ENCODE measurements at places on chromosomes 7 and 10.

- DNase-seq, result no peak
These were observed 96.7 kb downstream of the ZRANB1 start for GRCh38 chr10:125038637-125039036.

DNA sequence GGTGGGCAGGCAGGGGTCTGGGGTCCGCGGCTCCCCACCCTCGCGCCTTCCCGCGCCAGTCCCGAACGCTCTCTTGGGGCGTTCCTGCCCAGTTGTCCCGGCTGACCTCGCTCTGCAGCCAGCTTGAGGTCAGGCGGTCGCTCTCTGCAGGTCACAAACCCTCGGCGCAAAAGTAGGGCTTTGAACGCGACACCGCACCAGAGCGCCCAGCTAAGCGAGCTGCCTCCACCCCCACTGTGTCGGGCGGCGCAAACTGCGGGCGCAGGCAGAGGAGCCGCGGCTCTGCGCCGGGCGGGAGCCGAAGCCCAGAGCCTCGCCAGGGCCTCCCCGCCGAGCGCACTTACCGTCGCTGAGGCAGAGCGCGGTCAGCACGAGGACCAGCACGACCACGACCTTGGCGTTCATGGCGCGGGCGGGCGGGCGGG, 284 bp downstream of the CXCL12 start:
- no peak for DNase-seq

DNA sequence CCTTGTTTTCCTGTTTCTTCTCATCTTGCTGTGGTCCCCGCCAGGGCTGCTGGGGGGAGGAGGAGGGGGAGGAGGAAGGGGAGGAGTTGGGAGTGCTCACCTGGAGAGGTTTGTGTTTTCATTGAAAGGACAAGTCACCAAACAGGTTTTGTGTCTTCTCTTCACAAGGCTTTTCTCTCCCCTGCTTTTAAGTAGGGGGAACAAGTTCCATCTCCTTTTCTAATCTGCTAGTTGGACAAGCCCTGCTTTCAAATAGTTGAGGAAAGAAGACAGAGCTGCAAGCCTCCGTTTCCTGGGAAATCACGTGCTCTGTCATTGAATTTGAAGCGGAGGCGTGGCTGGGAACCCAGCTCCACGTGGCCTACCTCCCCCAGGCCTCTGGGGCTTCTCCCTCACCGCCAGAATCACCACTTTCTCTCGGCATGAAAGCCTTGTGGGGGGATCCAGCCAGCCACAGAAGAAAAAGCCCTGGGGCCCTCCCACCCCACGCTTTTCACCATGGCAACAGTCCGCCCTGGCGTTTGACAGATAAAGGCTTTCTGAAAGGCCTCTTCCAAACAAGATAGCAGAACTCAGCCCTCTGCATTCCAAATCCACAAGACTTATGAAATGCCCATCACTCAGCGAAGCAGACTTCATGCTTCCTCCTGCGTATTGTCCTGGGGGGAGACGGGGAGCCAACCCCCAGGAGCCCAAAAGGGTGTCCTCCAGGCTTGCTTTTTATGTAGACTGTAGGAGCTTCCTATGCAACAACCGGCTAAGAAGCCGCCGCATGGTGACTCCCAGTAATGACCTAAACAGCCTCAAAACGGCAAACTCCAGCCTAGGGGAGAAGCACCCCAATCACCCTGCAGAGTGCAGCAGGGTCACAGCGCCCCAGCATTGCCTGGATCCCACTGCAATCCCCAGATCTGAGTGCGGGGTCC, 51.7 kb downstream of the PROSER2 start:
- no peak for DNase-seq

DNA sequence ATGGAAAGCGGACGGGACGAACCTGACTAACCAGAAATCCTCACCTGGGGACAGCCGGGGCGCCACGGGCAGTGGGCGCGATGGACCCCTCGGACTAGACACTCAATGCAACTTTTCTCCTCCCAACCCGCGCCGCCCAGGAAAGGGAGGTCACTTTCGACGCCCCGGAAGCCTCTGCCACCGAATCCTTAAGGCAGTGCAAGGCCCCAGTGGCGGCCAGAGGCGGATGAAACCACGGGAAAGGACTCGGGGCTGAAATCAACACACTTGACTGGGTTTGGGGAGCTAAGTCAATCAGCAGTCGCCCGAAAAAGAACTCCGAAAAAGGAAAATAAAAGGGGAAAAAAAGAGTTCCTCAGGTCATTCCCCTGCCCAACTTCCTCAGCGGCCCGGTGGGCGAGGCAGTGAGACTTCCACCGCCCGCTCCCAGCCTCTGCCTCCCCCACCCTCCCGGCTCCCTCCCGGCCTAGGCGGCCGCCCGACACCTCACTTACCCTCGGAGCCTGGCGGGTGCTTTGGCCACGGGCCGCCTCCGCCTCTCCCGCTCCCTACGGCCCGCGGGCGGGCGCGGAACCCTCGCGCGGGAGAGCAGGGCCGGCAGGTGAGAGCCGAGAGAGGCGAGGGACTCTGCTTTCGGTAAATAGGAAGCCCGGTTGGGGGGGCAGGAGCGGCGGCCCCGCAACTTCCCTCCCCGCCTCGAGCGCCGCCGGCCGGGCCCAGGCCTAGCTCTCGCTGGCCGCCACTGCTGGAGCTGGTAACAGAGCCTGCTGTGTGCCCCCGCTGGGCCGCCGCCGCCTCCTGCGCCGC, 518 bp downstream of the WAPL start:
- no peak for DNase-seq

DNA sequence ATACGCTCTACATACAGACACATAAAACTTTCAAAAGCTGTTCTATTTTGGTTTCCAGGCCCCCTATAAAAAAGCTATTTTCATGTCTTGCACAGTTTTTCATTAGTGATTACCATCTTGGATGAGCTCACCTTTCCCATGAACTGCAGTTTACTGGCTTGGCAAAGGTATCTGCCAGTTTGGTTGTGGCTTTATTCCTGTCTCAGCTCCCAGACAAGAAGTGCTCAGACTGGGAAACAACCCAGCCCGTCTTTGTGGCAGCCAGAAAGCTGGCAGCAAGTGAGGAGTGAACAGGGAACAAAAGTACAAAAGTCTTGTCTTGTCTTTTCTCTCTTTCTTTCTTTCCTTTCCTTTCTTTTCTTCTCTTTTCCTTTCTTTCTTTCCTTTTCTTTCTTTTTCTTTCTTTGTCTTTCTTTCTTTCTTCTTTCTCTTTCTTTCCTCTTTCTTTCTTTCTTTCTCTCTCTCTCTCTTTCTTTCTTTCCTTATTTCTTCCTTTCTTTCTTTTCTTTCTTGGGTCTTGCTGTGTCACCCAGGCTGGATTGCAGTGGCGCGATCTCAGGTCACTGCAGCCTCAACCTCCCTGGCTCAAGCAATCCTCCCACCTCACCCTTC, 138.8 kb downstream of the CFAP58 start:
- DNase-seq, result no peak

GRCh38 chr10:102501201-102502028, 1.1 kb downstream of the ACTR1A start:
- no peak for DNase-seq

DNA sequence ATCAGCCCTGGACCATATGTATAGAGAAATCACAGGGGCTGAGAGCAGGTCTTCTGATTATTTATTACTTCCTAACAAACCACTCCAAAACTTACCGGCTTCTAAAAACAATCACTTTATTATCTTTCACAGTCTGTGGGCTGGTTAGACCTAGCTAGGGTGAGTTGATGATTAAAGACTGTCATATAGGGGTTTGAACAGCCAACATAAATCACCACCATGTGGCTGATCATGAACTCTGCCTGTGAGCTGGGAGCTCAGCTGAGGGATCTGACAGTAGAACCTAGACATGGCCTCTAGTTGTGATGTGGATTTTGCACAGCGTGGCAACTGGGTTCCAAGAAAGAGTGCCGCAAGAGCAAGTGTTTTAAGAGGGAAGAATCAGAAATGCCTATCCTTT, 305.4 kb downstream of the CSTF2T start:
- no peak for DNase-seq

DNA sequence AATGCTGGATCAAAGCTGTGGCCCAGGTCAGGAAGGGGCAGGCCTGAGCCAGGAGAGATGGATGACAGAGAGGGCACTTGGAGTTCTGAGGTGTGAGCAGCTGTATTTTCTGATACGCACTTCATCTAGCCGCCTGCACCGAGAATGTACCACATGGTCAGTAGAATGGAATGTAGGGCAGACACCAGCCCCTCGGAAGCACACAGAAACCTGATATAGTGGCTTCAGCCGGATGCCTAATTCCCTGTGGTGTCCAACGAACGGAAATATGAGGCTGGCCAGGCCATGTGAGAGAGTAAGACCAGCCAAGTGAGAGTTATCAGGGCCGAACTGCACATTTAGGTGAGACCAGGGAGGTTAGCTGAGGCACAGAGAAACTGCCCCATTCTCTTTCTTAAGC, 46.7 kb upstream of the PLCE1 start:
- no peak for DNase-seq

All from SW 1271 (cell line).